Retina (tissue), 1 donor: ENCODE measurements at places on chromosomes 7 and 10.

DNA sequence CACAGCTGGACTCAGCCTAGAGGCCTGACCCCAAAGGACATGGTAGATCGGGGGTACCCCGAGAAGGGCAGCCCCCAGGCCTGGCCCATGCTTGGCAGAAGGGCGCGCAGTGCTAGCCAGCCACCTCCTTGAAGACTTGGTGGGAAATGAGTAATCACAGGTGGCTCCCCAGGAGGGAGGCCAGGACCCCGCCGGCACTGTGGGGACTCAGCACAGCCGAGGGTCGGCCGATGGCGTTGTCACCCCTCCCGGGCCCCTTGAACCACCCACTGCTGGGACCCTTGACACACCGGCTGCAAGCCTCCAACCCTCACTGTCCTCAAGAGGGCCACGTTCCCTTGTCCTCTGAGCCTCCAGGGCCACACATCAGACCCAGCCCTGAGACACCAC lies 27.7 kb downstream of the ADGRA1 start:
- DNase-seq: no peak

- DNase-seq: no peak
These were observed 54.0 kb downstream of the GTF2IRD1 start for GRCh38 chr7:74507538-74508319.

- DNase-seq: peak; percentile 28
These were observed 313.2 kb downstream of the PRPF18 start for GRCh38 chr10:13899941-13900340.

- no peak for DNase-seq
These were observed 30.1 kb downstream of the DENND11 start for GRCh38 chr7:141671705-141672496.

GRCh38 chr10:53396876-53397275 lies 624.3 kb upstream of the MBL2 start:
- no peak for DNase-seq

DNA sequence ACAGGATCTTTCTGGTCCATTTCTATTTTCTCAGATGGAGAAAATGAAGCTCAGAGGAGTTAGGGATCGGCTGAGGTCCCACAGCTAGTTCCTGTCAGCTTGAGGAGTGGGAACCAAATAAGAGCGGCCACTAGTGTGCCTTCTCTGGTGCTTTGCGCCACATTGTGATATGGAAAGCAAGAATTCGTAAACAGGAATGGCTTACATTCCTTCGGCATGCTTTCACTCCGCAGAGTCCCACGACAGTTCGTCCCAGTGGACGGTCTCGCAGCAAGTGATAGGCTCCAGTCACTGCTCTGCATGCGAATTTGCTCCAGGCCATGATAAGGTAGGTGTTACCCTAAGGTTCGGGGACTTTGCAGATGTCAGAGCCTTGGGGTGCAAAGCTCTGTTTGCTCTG lies 41.5 kb upstream of the PTF1A start:
- DNase-seq: no peak

DNA sequence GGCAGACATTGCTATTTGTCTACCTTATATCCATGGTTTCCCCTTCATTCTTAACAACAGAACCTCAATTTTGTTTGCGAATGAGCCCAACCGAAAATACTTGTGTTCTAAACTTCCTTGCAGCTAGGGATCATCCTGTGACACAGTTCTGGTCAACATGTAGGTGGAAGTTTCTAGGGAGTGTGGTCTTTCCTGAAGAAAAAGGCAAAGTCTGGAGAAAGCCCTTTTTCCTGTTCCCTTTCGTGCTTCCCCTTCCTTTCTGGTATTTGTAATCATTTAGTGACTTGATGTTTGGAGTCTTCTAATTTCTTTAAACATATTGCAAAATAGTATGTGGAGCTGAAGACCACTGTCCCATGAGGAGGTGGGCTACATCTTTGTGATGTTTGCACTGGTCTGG lies 2.9 kb upstream of the IFRD1 start:
- DNase-seq: no peak

DNA sequence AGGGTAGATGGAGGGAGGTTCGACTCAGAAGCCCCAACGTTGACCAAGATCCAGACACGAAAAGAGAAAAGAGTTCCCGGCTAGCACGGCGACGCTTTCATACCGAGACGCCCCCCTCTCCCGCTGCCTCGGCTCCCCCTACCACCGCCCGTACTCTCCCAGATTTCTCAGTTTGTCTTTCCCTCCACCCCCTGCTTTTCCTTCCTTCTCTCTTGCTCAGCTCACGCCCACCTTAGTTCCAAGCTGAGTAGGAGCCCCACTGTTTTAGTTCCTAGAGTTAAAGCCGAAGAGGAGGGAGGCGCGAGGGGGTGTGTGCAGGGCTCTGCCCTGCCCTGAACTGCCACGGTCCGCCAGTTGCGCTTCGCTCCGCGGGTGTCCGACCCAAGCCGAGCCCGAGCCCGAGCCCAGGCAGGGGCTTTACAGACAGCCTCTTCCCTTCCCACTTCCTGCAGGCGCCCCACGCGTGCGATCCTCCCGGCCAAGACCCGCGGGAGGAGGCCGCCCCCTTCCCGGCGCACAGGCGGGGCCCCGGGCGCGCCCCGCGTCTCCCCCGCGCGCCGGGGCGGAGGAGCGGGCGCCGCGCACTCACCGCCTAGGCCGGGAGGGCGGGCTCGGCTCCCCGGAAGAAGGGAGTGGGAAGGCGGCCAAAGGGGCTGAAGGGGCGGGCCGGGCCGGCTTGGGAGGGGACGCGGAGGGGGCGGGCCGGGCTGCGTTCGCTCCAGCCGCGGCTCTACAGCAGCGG lies at the start of gene EPHB6:
EPHB6 (plus strand) TSS at position 705 of the 742 bp plus-strand sequence. CDS start 8,152 bp downstream, outside the sequence.
- DNase-seq: peak; percentile 84
